ENCODE measurements at places on chromosomes 11 and 22.

- no peak for DNase-seq
Observed at GRCh38 chr22:29842740-29843139, 4.7 kb upstream of the ASCC2 start.

DNA sequence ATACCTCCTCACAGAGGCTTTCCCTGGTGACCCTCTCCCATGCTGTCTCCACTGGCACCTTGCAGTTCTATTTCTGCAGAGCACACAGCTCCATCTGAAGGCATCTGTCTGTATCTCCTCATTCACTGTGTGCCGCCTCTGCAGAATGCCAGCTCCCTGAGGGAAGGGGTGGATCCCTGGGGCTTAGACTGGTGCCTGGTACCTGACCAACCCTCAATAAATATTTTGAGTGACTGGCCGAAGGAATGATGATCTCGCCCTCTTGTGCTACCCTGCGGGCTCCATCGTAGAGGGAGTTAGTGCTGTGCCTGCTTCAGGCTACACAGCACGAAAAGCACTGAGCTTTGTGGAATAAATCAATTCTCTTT, 1.6 kb downstream of the CBX7 start:
- DNase-seq, result no peak

DNA sequence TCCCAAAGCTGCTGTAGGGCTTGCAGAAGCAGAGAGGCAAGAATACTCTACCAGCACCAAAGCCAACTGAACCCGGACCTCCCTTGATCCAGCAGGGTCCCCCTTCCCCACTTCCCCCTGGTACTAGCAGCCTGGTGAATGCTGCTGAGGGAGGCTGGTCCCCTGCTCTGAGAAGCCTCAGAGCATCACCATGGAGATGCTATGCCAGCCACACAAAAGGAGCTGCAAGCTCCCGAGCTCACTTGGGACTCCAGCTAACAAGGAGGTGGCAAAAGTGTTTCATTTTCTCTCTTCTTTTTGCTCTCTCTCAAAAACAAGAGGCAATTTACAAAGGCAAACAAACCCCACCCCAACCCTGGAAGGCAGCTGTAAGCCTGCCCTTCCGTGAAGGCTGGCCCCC, 509.8 kb downstream of the BUD13 start:
- no peak for DNase-seq

GRCh38 chr11:2327032-2327431, 25.2 kb downstream of the TSPAN32 start:
- no peak for DNase-seq

GRCh38 chr11:111878385-111878848, 548 bp downstream of the FDXACB1 start:
- DNase-seq, result no peak

DNA sequence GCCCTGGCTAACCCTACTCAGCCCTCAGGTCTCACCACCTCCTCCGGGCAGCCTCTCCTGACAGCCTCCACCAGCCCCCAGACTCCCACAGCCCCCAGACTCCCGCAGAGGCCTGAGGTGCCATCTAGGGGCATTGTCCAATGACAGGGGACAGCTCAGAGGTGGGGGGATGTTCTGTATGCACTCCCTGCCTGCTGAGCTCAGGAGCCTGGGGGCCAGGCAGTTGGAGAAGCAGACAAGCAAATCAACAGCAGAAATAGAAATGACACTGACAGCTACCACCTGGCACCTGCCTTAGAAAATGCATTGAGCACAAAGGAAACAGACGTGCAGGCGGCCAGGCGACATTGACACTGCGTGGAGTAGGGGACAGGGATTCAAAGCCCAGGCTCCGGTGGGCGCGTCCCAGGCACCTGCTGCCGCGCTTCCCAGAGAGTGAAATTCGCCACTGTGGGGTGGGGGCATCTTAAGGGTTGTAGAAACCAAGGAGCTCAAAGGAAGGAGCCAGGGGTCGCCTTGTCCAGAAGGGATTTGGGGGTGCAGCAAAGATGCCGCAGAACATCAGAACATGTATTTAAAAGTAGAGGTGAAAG, 22.5 kb upstream of the WNT7B start:
- DNase-seq, result no peak

GRCh38 chr11:55791606-55792005, 3.8 kb upstream of the OR5D14 start:
- no peak for DNase-seq

- DNase-seq, result no peak
Observed at GRCh38 chr11:70481625-70482528, 83.5 kb downstream of the CTTN start.

- DNase-seq, result no peak
Observed at GRCh38 chr11:97751405-97751804, 1269.3 kb upstream of the CNTN5 start.

GRCh38 chr22:23523713-23524112, 56.4 kb downstream of the IGLL1 start:
- DNase-seq, result no peak

DNA sequence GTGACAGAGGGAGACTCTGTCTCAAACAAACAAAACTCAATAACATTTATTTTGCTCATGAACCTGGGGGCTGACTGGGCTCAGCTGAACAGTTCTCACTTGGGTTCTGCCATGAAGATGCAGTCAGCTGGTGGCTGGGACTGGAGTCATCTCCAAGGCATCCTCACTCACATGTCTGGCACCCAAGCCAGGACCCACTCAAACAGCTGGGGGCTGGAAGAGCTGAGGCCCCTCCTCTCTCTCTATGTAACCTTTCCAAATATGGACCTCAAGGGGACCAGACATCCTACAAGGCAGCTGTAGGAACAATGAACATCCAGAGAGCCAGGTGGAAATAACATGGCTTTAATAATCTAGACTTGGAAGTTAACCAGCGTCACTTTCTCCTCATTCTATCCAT, 16.8 kb downstream of the HSPA8 start:
- no peak for DNase-seq

DNA sequence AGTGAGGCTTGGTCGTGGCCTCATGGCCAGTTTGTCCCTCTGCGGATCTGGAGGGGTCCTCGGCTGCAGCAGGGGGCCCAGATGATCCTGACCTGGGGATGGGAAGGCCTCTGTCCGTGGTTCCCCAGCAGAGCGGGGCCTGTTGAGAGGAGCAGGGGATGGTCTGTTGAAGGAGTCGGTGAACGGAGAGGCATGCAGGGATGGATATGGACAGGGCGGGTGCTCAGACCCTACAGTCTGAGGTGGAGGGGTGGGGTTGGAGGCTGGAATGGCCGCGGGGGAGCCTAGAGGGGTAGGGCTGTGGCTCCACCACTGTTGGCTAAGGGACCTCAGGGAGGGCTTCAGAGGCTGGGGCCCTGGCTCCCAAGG, 33.8 kb downstream of the RTN4R start:
- no peak for DNase-seq

GRCh38 chr11:67453816-67454732, 1.1 kb upstream of the CABP4 start:
- DNase-seq, result no peak

DNA sequence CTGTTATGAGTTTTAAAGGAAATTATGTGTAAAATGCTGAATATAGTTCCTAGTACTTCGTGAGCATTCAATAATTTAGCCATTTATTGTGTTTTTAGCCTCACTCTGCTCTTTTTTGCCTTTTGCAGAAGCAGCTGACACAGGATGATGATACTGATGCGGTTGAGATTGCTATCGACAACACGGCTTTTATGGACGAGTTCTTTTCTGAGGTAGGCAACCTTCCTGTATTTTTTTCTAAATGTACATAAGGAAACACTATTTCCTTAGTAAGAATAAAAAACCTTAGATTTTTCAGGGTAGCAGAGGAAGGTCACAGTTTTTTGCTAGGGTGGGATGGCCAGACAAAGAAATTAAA, 17.9 kb downstream of the STX3 start:
- no peak for DNase-seq

DNA sequence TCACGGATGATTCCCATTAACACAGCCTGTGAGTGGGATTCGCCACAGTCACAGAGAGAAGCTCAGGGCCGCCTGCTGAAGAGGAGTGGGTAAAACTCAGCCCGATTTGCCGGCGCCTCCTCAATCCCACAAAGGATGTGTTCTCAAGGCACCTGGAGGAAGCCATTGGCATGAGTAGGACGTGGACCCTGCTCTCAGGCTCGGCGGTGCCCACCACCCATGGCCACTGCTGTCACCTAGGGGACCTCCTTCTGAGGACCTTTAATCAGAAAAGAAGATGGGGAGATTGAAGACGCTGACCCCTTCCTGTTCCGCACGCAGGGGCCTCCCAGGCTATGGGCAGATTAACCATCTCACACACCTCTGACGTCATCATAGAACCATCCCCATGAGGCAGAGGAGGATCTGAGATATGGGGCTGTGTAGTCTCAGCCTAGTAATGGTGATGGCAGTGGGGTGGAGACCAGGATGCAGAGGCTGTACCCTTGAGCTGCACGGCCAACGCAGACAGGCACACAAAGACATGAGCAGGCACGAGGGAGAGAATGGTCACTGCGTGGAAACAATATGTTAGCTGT, 571.8 kb downstream of the BRD1 start:
- no peak for DNase-seq

DNA sequence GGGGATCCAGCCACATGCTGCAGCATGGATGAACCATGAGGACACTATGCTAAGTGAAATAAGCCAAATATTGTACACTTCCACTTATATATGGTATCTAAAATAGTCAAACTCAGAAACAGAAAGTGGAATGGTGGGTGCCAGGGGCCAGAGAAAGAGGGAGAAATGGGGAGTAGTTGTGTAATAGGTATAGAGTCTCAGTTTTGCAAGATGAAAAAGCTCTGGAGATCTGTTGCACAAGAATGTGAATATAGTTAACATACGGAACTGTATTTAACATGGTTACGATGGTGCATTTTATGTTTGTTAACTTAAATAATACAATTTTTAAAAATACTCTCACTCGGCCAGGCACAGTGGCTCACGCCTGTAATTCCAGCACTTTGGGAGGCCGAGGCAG, 21.2 kb downstream of the GDPD5 start:
- DNase-seq, result no peak

- no peak for DNase-seq
Observed at GRCh38 chr22:48256041-48256739, 1493.7 kb downstream of the TBC1D22A start.

- no peak for DNase-seq
Observed at GRCh38 chr22:26546282-26546681, 34.0 kb upstream of the TFIP11 start.

GRCh38 chr11:44876194-44876723, 74.4 kb downstream of the TP53I11 start:
- DNase-seq, result no peak

- no peak for DNase-seq
Observed at GRCh38 chr11:119572481-119573424, 149.8 kb upstream of the THY1 start.

- DNase-seq, result no peak
Observed at GRCh38 chr11:22930816-22931594, 70.7 kb upstream of the CCDC179 start.

- DNase-seq, result no peak
Observed at GRCh38 chr11:43942662-43943371, 380 bp downstream of the C11orf96 start.
